ENCODE measurements at places on chromosomes 11 and 22. TPM values are rescaled to one million over a fixed set of nuclear protein-coding genes. Genes with fewer than 3 reads are reported as not detected.

DNA sequence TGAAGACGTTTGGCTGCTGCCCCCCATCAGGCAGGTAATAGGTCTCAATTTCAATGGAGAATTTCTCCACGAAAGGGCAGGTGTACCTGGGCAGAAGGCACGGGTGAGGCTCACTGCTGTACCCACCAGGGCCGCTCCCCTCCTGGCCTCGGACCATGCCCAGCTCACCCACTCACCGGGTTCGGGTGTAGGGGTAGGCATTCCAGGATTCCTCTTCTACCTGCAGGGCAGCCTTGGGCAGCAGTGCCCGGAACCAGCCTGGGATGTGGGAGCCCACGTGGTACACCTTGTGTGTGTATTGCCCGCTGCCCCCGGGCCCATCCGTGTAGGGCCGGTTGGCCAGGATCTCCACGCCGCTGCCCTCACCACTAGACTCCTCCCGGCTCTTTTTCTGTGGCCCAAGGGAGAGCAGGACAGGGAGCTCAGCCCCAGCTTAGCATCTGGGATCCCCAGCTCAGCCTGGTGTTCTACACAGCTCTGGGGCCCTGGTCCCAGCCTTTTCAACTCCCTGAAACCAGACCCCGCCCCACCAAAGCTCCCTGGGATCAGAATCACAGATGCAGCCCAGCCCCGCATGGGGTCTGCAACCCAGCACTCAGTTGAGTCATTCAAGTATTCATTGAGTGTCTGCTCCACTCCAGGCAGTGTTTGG lies 2.7 kb downstream of the PITPNM1 start:
- no peak for DNase-seq

DNA sequence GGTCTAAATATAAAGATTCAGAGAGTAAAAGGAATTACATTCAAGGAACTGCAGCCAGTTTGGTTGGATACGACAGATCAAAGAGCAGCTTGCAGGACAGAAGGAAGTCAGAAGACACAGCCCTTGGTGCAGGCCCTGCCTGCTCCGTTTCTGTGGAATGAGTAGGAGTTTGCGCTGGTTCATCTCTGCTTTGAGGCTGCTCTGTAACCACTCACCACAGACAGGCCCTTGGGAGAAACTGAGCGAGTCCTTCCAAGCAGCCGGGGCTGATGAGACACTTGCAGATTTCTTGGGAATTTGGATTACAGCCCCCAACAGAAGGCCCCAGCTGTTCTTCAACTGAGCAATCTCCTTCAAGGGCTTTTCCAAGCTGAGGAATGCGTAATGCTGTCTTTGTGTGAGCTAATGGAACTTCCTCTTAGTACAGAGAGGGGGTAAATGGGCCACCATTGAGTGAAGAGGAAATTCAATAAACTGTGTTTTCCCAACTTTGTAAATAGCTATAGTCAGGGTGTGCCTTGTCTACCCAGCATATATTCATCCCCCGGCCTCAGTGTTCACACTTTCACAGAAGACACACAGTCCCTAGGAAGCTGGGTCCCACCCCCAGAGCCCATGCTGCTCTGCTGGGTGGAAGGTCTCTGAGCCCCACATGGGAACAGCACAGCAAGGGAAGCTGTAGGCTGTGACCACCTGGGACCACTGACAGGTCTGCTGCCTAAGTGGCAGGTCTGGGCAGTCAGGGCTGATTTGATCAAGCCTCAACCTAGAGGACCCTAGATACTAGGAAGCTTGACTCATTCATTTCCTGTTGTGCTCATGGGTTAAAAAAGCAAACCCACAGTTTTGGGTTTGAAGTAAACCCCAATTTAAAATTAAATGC lies 16.6 kb downstream of the IL10RA start:
- DNase-seq: no peak

- no peak for DNase-seq
Observed at GRCh38 chr11:66970807-66971442, 4.2 kb upstream of the C11orf86 start.

DNA sequence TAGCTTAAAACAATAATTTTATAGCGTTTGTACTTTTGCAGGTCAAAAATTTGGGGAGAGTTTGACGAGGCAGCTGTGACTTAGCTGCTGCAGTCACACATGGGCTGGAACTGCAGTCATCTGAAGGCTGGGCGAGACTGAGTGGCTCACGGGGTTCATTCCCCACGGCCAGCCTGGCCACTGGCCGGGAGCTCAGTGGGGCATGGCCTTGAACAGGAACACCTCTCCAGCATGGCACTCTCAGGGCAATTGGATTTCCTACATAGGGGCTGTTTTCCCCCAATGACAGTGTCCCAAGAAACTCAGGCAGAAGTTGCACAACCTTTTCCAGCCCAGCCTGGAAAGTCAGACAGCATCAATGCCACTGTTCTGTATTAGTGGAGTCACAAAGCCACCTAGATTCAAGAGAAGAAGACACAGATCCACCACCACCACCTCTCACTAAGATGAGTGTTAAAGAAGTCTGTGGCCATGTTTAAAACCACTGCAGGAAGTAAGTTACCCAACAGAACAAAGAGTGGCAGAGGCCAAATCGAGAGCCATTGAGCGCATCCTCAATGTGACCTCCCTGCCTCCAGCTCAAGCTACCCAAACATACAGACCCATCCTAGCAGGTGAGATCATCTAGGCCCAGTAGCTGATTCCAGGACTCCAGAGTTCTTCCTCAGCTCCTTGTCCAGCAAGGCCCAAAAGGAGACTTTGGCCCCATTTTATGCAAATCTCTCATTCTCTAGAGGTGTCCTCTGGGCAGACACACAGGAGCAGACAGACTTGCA lies 618.7 kb upstream of the CADM1 start:
- DNase-seq: peak; percentile 13

DNA sequence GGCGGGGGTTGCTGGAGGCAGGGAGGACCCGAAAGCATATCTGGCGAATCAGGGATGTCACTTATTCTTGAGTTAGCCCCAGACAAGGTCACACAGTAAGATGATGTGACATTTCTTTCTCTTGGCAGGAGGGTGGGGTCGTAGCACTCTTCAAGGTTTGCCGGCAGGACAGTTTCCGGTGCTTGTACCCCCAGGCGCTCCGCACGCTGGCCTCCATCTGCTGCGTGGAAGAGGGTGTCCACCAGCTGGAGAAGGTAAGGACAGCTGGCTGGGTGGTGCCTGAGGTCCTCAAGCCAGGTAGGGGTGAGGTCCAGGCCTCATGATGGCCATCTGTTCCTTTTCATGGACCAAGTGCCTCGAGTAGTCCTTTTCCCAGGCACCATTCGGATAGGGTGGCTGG lies 86.0 kb downstream of the INSC start:
- peak; percentile 13 for DNase-seq

DNA sequence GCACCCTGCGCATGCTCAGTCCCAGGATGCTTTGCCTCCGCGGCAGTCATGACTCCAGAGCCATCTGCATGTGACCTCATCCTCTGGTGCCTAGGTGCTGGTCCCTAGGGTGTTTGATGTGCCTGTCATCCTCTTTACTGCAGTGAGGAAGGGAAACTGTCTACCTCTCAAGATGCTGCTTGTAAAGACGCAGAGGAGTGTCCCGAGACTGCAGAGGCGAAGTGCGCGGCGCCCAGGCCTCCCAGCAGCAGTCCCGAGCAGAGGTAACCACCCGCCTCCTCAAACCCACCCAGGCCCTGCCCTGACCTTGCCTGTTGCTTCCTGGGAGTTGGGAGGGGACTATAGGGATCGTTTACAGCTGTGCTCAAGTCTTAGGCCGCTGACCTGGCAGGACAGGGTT lies 74.6 kb upstream of the GAL start:
- DNase-seq: no peak

- no peak for DNase-seq
Observed at GRCh38 chr11:65886826-65887722, 1.2 kb downstream of the FIBP start.

DNA sequence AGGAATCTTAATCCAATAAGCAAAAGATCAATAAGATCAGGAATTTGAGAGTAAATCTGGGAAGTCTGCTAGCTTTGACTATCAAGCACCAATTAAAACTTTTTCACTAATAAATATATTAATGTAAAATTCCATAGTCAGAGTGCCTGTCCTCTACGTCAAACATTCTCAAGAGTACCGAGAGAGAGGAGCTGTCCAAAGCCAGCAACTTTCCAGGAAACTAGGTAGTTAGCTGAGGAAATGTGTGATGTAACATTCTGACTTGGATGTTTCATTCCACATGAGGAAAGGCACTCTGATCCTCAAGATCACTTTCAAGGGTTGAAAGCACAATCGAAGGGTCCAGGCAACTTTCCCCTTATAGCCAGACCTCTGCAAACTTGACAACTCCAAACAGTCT lies 113.2 kb downstream of the STK33 start:
- DNase-seq: no peak

DNA sequence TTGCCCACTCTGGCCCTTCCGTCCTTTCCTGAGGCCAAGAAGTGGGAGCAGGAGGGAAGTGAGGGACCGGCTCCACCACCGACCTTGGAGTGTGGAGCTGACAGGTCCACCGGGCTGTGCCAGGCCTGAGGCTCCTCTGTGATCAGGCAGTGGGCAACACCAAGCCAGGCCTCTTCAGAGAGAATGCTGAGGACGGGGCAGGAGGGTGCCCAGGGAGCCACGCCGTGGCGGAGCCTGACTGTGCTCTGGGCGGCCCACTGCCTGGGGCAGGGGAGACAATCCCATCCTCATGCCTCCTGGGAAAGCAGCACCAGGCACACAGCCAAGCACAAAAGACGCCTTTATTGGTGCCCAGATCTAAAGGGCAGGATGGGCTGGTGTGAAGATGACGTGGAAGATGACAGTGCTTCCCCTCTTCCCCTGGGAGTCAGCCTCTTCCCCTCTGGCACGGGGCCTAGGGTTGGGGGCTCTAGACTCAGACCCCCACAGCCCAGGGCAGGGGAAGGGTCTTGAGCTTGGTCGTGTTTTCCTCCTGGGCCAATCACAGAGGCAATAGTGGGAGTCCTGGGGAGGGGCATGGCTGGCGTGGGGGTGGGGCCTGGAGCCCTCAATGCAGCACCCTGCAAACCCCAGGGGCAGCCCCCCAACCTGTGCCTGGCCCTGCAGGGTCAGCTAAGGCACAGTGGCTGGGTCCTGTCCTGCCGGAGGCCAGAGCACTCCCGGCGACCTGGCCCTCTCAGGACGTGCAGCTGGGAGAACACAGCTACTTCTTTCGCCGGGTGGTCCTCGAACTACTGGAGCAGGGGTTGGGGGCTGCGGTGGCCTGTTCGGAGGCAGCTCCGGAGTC lies 4.7 kb downstream of the LMF2 start:
- no peak for DNase-seq

- no peak for DNase-seq
Observed at GRCh38 chr22:44777364-44777755, 25.0 kb downstream of the ARHGAP8 start.

- no peak for DNase-seq
Observed at GRCh38 chr11:11538277-11538960, 83.4 kb downstream of the GALNT18 start.

- DNase-seq: no peak
Observed at GRCh38 chr11:63553759-63554158, 9.4 kb downstream of the PLAAT2 start.

- no peak for DNase-seq
Observed at GRCh38 chr11:107716884-107717532, 5.2 kb upstream of the SLN start.

GRCh38 chr11:61619471-61620226 lies 38.8 kb upstream of the SYT7 start:
- no peak for DNase-seq

XRRA1 gene
- 7.2 TPM for total RNA-seq

GAS2 gene
- 4.5 TPM for total RNA-seq

ABCG4 gene
- 1.3 TPM for total RNA-seq

ARL2 gene
- total RNA-seq: 130 TPM

ACP2 gene
- 45.9 TPM for total RNA-seq

TSSK2 gene
- not detected for total RNA-seq

Data from endodermal cell (in vitro differentiated cells).